ENCODE measurements at places on chromosomes 7 and 10.

- ATAC-seq: no peak
Measured at GRCh38 chr10:131781791-131782190, 119.0 kb upstream of the PPP2R2D start.

- ATAC-seq: no peak
Measured at GRCh38 chr10:6300784-6301460, 98.2 kb downstream of the PFKFB3 start.

DNA sequence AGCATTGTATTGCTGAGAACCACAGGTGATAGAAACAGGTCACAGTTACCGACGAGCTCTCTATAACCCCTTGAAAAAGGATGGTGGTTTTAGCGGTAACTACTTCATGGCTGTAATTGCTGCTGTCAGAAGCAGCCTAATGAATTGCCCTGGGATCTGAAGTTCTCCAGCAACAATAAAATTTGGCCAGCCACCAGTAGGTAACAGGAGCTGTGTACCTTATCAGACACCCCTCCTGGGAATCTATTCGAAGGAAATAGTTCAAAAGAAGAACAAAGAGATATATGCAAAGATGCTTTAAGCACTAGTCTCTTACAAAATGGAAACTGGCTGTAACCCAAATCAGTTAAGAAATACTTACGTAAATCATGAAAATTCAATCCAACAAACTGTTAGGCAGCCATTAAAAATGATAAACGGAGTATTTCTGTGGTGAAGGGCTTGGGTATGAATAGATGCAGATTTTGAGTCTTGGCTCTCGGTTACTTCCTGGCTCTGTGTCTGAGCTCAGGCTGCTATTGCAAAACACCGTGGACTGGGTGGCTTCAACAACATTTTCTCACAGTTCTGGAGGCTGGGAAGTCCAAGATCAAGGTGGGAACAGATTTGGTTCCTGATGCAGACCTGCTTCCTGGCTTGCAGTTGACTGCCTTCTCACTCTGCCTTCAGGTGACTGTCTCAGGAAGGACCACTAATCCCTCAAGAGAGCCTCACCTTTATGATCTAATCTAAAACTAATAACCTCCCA, 1.6 kb downstream of the MSRB2 start:
- no peak for ATAC-seq

DNA sequence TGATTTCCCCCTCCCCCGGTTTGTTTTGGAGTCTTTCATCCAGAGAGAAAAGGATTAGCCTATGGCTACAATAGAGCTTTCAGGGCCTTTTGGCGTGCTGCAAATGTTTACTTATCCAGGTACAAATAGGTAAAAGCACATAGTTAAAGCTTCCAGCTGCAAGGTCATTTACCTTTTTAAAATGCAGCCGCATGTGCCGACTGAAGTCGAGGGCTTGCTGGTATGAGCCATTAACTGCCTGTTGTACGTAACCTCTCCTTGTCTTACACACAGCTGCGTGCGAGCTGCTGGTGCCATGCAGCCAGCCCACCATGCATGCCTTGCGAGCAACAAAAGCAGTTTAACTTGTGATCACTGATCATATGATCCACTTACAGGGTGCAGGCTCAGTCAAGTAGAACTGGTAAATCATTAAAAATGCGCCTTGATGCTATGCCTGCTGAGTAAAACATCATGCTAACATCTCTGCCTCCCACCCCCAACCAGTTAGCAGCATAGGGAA, 866.4 kb downstream of the LRMDA start:
- no peak for ATAC-seq

GRCh38 chr7:86262781-86263180, 380.9 kb upstream of the GRM3 start:
- ATAC-seq: no peak

DNA sequence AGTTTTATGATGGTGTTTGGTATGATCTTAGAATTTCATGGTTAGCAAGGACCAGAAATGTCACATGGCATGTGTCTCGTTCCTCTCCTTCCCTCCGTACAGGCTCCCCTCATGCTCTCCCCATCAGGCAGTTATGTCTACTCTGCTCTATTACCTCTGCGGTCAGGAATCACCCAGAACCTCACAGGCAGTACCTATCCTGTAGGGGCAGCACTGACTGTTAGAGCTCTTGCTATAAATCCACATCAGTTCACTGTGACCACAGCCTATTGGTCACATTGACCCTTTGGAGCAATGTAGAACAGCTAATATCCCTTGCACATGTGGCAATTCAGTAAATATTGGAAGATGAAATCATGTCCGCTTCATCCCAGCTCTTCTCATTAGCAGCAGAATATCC, 151.8 kb downstream of the WNT2 start:
- ATAC-seq: no peak

- no peak for ATAC-seq
Measured at GRCh38 chr10:26650406-26650805, 47.1 kb upstream of the PDSS1 start.

DNA sequence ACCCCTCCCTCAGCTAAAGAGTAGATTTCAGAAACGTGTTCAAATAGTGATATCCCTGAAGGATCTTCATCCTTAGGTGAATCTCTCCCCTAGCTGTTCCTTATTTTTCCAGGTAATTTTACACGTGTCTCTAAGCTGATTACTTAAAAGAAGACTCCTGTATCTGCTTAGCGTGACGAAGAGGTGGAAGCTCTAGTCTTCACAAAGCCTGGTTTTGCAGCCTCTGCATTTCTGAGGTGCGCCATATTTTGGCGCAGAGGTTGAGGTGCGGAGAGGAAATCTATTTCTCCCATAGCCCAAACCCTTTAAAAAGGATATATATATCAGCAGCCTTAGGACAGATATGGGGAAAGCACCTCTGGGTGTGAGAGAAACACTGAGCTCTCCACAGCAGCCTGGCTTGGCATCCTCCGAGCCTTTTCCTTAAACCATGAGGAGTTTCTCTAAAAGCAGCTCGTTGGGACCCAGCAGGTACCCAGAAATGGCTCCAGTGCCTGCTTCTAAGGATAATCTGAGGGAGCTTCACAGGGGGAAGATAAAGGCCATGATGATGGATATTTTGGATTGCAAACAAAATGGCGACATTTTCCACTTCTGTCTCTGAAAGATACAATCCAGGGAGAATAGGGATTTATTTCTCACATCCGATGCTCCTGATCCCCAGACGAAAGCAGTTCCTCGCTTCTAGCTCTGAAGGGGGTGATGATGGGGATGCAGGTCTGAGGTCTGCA, 3.0 kb upstream of the HOXA2 start:
- ATAC-seq: no peak

- no peak for ATAC-seq
Measured at GRCh38 chr7:80918399-80918798, 452 bp downstream of the SEMA3C start.

- no peak for ATAC-seq
Measured at GRCh38 chr10:59454171-59454919, 92.0 kb upstream of the FAM13C start.

Data from activated CD4-positive, CD25-positive, alpha-beta regulatory T cell treated with anti-CD3 and anti-CD28 coated beads, Interleukin-2, amount 50 U/mL, for 24 hours (primary cell).